ENCODE measurements at places on chromosomes 3 and 15. TPM values are rescaled to one million over a fixed set of nuclear protein-coding genes. Genes with fewer than 3 reads are reported as not detected.

- H3K27me3 ChIP-seq = no peaks in the 10 kb centered on the region
- DNase-seq = no peak
- no peak overlapping the region for H3K4me3 ChIP-seq
- no peak overlapping the region for H3K27ac ChIP-seq
These were observed 145.7 kb upstream of the MEIS2 start for GRCh38 chr15:37246065-37246464.

GRCh38 chr3:44015170-44015569 lies 226.5 kb upstream of the TOPAZ1 start:
- no peaks in the 10 kb centered on the region for H3K36me3 ChIP-seq
- H3K27me3 ChIP-seq = no peaks in the 10 kb centered on the region
- no peaks in the 10 kb centered on the region for H3K4me1 ChIP-seq
- DNase-seq = no peak
- no peak overlapping the region for H3K4me3 ChIP-seq

DNA sequence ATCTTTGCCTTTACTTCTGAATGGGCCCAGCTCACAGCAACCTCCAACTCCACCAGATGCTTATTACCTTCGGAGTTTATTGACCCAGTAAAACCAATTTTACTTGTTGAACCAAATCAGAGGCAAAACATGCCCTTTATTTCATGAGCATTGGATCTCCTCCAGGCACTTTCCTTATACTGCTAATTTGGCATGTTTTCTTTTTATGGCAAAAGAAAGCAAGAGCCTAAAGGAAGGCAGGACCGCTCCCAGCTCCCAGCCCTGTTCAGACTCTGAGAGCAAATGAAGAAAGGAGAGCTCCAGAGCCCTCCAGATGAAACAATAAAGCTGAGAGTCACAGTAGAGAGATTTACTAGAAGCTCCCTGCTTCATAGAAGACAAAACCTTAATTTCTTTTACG lies 81.5 kb upstream of the NR2E3 start:
- no peaks in the 10 kb centered on the region for H3K27me3 ChIP-seq
- DNase-seq = no peak
- H3K27ac ChIP-seq = no peak overlapping the region

DNA sequence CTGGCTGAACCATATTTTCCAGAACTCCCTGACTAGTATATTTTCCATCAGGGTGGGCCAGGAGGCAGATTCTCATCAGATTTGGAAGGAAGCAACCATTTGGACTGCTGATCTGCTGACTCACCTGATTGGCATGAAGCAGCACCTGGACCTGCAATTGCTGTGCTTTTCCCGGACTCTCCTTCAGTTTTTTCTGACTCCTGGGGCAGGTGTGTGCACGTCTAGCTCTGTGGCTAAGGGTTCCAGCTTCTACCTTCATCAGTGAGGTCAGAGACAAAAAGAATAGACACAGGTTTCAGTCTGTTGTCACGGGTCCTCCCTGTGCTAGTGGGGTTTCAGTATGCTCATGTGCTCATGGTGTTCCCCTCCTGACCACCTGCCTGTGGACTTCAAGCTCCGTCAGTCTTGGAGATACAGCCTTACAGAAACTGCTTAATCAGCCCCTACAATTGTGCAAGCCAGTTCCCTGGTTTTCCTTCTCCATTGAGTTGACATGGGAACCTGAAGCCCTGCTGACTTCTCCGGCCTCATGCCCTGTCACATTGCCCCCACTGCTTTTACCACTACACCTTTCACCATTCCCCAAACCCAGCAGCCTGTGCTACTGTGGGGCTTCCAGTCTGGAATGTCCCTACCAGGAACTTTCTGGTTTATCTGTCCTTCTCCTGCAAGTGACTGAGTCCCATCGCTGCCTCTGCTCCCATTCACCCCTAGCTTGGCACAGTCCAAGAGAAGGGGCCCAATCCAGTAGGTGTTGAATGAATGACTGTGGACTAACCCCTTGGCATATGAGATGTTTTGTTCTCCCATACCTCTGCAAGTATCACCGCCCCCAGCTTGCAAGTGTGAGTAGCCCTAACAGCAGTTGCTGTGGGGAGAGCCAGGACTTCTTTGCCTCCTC lies 31.7 kb downstream of the HMCES start:
- no peak overlapping the region for H3K27ac ChIP-seq
- no peak overlapping the region for H3K4me3 ChIP-seq
- no peaks in the 10 kb centered on the region for H3K36me3 ChIP-seq
- H3K27me3 ChIP-seq = no peaks in the 10 kb centered on the region
- no peak for DNase-seq
- H3K4me1 ChIP-seq = no peaks in the 10 kb centered on the region

DNA sequence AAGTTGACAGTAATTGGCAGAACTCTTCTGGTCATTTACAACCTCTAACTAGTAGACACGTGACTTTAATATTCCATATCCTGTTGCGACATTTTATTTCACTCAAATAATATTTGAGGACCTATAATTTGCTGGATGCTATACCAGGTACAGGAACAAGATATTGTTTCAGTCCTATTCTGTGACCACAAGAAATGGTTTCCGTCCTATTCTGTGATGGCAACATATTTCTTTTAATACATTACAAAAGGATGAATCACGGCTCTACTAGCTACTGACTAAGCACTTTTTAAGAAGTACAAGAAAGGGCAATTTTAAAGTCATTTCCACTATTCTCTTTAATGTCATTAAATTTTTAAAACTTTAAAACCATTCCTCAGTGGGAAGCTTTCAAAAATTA lies 400.2 kb downstream of the CNTN3 start:
- no peaks in the 10 kb centered on the region for H3K27me3 ChIP-seq
- no peak overlapping the region for H3K27ac ChIP-seq
- H3K4me1 ChIP-seq = no peaks in the 10 kb centered on the region
- no peak for DNase-seq
- H3K4me3 ChIP-seq = no peak overlapping the region

DNA sequence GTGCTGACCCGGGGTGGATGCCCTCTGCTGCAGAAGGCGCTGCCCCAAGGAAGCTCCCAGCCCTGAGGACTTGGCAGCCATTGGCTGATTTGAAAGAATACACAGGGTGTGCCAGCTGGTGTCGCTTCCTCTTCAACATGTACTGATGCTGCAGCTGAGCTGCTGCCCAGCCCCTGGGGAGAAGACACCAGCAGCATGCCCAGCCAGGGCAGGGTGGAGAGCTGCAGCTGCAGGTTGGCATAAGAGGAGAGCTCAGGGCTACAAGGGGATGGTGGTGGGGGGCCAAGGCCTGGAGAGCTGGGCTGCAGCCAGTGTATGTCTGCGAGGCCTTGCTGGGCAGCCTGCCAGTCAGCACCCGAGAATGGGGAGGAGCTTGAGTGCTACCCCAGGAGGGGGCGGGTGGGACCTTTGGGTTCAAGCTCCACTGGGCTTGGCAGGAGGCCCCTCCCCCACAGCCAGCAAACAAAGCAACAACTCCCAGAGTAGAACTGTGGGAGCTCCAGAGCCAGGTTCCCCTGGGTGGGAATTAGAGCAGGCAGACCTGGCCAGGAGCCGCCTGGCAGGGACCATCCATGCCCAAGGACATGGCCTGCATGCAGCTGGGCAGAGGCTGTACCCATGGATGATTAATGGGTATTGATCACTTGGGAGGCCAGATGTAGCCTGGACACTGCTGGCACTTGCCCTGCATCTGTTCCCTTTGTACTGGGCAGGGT lies 9.2 kb upstream of the SEMA4B start:
- H3K27me3 ChIP-seq = no peaks in the 10 kb centered on the region
- DNase-seq = peak; percentile 82
- H3K4me1 ChIP-seq = no peaks in the 10 kb centered on the region
- H3K36me3 ChIP-seq = no peaks in the 10 kb centered on the region
- H3K4me3 ChIP-seq = no peak overlapping the region

- no peak overlapping the region for H3K4me3 ChIP-seq
- DNase-seq = no peak
- H3K4me1 ChIP-seq = no peaks in the 10 kb centered on the region
- H3K36me3 ChIP-seq = no peaks in the 10 kb centered on the region
- H3K27ac ChIP-seq = no peak overlapping the region
- H3K27me3 ChIP-seq = no peaks in the 10 kb centered on the region
These were observed 64.7 kb upstream of the IL12A start for GRCh38 chr3:159923956-159924355.

GRCh38 chr15:78751602-78751979 lies 59.7 kb downstream of the ADAMTS7 start:
- H3K4me1 ChIP-seq = no peaks in the 10 kb centered on the region
- no peaks in the 10 kb centered on the region for H3K27me3 ChIP-seq
- H3K36me3 ChIP-seq = no peaks in the 10 kb centered on the region
- H3K4me3 ChIP-seq = no peak overlapping the region

GRCh38 chr15:72116731-72117485 lies 1.0 kb downstream of the MYO9A start:
- H3K27me3 ChIP-seq = no peaks in the 10 kb centered on the region
- no peaks in the 10 kb centered on the region for H3K36me3 ChIP-seq
- H3K27ac ChIP-seq = peak overlapping the region; percentile 45
- H3K4me1 ChIP-seq = peaks cover 7% of the 10 kb centered on the region
- H3K4me3 ChIP-seq = peak overlapping the region; percentile 62

GRCh38 chr15:43795997-43796396 lies 3.9 kb downstream of the SERF2 start:
- no peaks in the 10 kb centered on the region for H3K27me3 ChIP-seq
- H3K27ac ChIP-seq = no peak overlapping the region
- H3K4me1 ChIP-seq = no peaks in the 10 kb centered on the region
- DNase-seq = no peak

DNA sequence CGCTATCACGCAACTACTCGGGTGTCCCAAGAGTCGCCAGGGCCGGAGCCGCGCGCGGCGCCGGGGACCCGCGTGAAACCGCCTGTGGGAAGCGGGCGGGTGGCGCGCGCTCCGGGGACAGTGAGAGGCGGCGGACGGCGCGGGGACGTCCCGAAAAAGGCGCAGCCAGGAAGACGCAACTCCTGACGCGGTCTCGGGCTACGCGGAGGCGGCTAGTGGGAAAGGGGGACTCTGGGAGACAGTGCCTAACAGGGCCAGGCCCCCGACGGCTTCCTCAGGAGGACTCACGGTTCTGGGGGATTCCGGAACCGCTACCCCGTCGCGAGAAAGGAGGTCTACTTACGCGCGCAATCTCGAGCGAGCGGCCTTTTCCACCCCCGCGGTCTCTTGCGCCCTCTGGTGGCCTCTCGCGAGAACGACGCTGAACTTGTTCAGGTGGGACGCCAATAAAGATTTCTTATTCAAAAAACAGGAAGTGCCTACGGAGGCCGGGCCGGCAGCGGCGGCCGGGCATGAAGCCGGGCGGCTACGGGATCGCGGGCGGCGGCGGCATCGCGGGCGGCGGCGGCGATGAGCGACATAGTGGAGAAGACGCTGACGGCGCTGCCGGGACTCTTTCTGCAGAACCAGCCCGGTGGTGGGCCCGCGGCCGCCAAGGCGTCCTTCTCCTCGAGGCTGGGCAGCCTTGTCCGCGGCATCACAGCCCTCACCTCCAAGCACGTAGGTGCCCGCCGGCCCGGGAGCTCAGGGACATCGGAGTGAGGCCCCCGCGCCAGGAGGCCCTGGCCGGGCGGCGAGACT lies at the start of gene AP4E1:
TSS of gene AP4E1 (plus strand) at position 475 of the 801 bp plus-strand sequence. CDS start at position 571, 96 bp downstream.
- peak within 1 kb of the TSS; percentile 87 for H3K4me3 ChIP-seq
- no peaks in the 10 kb centered on the region for H3K4me1 ChIP-seq
- peak within 1 kb of the TSS; percentile 51 for H3K27ac ChIP-seq
- no peaks in the 10 kb centered on the region for H3K36me3 ChIP-seq
- peak; percentile 94 for DNase-seq
- no peaks in the 10 kb centered on the region for H3K27me3 ChIP-seq

GRCh38 chr3:10890665-10891064 lies 74.6 kb downstream of the SLC6A11 start:
- no peak overlapping the region for H3K4me3 ChIP-seq
- no peak for DNase-seq
- no peak overlapping the region for H3K27ac ChIP-seq
- peaks cover 5% of the 10 kb centered on the region for H3K27me3 ChIP-seq
- H3K36me3 ChIP-seq = no peaks in the 10 kb centered on the region

DNA sequence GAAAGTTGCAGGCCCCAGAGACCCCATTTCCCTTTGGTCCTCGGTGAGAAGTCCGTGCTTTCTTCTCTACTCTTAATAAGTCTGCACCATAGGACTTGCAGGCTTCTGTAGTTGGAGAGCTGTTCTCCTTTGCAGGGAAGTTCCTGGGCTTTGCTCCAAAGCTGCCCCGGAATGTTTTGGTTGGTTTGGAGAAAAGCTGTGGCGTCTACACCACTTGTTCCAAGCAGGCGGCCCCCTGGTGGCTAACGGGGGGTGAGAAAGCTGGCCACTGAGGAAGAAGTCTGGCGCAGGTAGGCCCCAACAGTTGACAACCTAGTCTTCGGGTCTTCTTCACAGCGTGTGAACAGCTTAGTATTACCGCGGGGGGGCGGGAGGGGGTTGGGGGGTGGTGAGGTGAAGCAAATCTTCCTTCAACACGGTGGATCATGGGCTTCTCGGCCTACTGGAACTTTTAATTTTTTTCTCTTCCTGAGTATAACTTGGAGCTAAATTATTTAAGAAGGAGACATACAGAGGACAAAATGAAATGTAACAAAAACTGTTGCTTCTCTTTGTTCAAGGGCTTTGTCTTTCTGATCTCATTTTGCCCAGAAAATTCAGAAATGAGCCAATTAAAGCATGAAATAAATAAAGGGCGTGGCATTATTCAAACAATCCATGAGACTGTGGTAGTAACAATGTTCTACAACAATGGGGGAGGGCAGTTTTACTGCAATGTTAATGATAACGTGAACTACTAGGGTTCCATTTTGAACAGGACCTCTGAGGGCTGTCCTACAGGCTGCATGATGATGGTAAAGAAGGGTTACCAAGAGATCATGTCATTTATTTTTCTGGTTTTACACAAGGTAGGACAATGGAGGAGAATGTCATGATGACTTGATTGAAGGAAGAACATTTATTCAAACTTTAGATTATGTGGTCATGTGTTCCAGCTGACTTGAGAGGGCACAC lies 2.2 kb upstream of the THRB start:
- H3K27ac ChIP-seq = peak overlapping the region; percentile 11
- no peaks in the 10 kb centered on the region for H3K27me3 ChIP-seq
- DNase-seq = peak; percentile 94
- H3K4me1 ChIP-seq = peaks cover 4% of the 10 kb centered on the region

DNA sequence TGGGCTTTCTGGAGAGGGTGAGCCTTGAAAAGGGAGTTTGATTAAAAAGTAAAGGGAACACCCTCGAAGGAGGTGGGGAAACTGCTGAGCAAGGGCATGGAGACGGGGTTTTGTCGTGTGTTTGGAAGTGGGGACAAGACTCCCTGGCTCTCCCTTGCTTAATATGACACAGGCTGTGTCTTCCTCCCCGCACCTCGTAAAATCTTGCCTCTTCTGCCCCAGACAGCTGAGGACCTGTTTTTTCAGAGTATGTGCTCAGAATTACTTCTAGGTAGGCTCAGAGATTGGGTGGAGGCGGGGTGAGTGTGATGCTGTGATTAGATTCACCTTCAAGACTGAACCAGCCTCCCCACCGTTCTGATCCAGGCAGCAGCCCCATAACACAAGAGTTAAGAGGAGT lies 244.4 kb upstream of the TLE3 start:
- no peak overlapping the region for H3K27ac ChIP-seq
- no peak for DNase-seq
- H3K36me3 ChIP-seq = no peaks in the 10 kb centered on the region
- H3K4me1 ChIP-seq = no peaks in the 10 kb centered on the region
- H3K4me3 ChIP-seq = no peak overlapping the region
- H3K27me3 ChIP-seq = no peaks in the 10 kb centered on the region

- no peak for DNase-seq
- no peak overlapping the region for H3K27ac ChIP-seq
- H3K4me1 ChIP-seq = no peaks in the 10 kb centered on the region
- H3K36me3 ChIP-seq = no peaks in the 10 kb centered on the region
These were observed 196.8 kb upstream of the LPP start for GRCh38 chr3:187957165-187957581.

Gene AP3B2
- 0.16 TPM for total RNA-seq

Gene EPHB1
- 4.8 TPM for total RNA-seq

Gene ZNF662
- total RNA-seq = 13.0 TPM

Gene RLBP1
- not detected for total RNA-seq

Gene FOXB1
- total RNA-seq = not detected

Gene PLA2G4D
- not detected for total RNA-seq

Gene HES1
- 51.9 TPM for total RNA-seq

All from aorta (tissue), 5 donors.